ENCODE measurements at places on chromosomes 6 and 20.

- no peak for DNase-seq
Observed at GRCh38 chr6:155418017-155418761, 37.5 kb downstream of the NOX3 start.

GRCh38 chr20:62345681-62346370 is 21.3 kb downstream of the LAMA5 start:
- DNase-seq, result no peak

GRCh38 chr20:23195636-23196035 is 109.5 kb upstream of the CD93 start:
- no peak for DNase-seq

DNA sequence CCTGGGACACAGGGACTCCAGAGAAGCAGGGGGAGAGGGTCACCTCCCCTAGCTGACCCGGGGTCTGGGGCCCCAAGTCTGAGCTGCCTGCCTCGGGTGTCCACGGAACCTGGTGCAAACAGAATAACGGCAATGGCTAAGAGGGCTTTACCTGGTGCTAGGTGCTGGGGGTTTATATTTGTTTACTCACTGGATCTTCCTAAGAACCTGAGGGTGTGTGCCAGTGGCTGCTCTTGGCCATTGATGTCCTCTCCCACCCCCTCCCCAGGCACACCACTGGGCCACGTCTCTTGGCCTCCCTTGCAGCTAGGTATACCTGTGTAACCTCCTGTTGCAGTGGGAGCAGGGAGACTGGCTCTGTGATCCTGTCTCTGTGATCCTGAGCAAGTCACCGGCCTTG is 157.9 kb upstream of the MLN start:
- DNase-seq, result no peak

- no peak for DNase-seq
Observed at GRCh38 chr20:62897666-62898065, 28.6 kb downstream of the DIDO1 start.

DNA sequence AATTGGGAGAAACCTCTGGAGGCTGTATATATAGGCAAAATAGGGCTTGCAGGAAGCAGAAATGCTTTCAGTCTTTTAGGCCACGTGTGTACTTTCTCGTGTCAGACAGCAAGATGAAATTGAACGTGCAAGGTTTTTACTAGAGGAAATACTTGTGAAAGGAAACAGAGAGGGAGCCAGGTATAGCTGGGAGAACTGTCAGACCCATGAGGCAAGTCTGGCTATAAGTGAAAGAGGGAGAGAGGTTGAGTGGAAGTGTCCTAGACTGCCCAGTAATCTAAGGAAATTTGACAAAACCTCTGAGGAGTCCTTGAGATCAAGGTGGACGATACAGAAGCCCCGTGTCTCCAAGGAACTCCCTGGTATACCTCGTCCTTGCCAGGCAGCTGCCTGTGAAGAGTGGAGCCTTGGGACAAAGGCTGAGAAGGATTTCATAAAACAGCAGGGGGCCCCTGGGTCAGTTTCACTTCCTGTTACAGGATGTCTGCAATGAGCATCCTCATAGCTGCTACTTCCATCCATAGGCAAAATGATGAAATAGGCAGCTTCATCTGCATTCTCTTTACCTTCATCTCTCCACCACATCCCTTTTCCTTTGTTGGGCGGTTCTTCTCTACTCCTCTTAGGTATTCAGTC is 114.4 kb upstream of the MAP3K7 start:
- DNase-seq, result no peak
